ENCODE measurements at places on chromosomes 12 and 14.

DNA sequence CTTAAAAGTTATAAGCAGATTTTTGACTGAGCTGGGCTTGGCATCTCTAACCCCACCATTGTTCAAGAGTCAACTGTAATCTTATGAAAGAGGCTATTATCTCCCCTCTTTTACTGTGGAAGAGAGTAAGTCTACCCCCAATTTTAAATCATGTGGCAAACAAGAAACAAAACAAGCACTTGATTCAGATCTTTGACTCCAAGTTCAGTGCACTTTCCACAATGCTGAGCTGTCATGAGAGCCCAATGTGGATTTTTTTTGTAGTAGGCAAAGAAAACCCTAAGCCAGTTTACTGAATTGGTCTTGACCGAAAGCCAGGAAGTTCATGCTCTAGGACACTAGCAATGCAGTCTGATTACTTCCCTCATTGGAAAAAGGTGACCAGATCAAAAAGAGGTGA lies 306.2 kb downstream of the GALC start:
- DNase-seq = no peak

DNA sequence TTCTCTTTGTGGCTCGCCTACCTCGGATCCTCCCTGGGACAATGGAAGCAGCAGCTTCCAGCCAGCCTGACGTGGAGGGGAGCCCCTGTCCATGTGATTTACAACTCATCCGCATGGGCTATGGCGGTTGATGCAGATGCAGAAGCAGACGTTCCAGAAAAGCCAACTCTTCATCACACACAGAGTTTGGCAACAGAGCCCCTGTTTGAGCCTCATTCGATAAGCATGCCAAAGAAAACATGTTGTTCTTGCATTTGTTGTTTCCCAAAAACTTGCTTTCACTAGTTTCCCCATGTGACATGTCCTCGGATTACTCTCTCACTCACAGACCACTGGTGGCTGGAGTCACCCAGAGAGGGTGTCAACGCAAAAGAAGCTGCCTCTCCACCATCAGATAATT lies 16.4 kb upstream of the TC2N start:
- DNase-seq = no peak

DNA sequence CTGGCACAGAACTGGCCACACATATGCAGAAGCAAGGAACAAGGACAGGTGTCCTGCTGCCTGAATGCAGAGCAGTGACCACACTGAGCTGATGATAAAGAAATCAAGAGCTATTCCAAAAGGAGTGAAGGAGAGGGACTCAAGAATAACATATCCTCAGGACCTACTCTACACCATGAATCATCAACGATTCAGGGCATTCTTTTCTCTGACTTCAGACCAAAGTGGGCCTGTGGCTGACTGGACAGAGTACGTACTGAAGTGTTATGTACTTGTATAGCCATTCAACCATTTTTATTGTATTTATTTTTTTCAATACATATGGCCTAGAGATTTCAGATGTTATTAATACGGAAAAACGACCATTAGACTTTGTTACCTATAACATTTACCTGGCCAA lies 177.5 kb upstream of the TMTC1 start:
- DNase-seq = no peak

- DNase-seq = no peak
Observed at GRCh38 chr12:94173660-94174265, 25.4 kb downstream of the PLXNC1 start.

DNA sequence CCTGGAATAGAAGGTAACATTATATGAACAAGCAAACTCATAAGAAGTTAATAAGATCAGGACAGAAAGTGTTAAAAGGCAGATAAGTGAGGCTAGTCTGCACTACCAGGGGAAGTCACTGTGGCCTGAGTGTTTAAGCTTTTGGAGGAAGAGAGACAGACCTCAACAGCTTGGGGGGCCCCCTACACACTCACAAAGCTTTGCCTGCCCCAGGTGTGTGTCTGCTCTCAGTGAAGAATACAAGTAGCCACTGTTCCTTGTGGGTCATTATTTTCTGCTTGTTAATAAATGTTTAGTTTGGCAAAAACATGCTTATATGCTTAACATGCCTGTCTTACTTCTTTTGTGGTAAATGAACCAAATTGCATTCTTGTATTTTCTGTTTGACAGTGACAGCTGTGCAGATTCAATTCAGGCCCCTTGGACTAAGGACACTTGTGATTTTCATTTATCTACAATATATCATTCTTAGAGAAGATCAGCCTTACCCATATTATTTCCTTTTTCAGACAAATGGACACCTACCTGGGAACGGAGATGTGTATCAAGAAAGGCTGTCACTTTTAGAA lies 50.7 kb upstream of the C12orf71 start:
- no peak for DNase-seq

- no peak for DNase-seq
Observed at GRCh38 chr12:99282086-99282485, 365.5 kb upstream of the GARIN6 start.

DNA sequence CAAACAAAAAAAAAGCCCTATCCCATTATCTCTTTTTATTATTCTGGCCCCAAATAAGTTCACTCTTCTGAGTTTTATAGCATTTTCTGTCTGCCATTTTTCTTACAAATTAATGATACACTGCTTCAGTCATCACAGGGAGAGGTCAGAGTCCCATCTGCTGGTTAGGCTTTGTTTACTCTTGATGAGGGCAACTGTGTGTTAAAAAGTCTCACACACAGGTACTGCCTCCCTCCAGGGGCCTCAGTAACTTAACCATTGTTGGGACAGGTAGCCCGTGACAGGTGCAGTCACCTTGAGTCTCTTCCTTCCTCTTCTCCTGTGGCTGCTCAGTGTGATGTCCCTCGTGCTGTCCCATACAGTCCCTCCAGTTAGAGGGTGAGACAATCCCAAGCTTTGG lies 45.5 kb upstream of the SEL1L start:
- DNase-seq = no peak

DNA sequence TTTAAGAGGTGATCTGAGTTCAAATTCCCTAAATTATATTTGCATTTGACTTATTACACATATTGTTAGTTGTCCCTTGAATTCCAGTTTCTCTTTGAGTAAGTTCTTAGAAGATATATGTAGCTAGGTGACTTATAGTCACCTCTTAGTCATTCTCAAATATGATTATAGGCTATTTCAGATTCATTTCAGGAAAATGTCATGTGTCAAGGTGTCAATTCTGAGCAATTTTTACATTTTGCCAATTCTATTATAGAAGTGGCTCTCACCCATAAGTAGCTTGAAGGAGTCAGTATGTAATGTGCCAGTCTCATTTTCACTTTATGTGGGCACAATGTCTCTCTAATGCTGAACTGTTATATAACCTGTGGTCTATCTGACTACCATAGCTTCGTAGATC lies 623.4 kb downstream of the DIO2 start:
- no peak for DNase-seq

- no peak for DNase-seq
Observed at GRCh38 chr14:93970965-93971634, 5.3 kb downstream of the ASB2 start.

GRCh38 chr12:133057446-133057845 lies 20.1 kb downstream of the ZNF84 start:
- DNase-seq = no peak

DNA sequence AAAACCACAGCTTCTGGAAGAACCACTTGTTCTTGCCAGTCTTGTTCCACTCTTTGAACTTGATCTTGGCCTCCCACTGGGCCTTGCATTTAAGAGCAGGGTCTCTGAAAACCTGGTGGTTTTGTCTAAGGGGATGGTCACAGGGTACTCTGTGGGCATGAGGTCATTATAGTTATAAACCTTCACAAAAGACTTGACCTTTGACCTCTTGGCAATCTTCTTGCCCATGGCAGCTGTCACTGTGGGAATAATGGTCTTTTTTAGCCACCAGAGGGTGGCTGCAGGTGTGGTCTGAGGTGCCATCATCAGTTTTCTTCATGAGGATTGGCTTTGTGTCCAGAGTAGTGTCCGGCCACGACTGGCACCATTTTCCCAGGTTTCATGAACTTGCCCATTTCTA lies 9.1 kb downstream of the ATP6V0A2 start:
- DNase-seq = no peak

GRCh38 chr12:117046011-117046369 lies 53.2 kb downstream of the TESC start:
- no peak for DNase-seq

- no peak for DNase-seq
Observed at GRCh38 chr12:126518596-126519200, 1453.5 kb downstream of the AACS start.

DNA sequence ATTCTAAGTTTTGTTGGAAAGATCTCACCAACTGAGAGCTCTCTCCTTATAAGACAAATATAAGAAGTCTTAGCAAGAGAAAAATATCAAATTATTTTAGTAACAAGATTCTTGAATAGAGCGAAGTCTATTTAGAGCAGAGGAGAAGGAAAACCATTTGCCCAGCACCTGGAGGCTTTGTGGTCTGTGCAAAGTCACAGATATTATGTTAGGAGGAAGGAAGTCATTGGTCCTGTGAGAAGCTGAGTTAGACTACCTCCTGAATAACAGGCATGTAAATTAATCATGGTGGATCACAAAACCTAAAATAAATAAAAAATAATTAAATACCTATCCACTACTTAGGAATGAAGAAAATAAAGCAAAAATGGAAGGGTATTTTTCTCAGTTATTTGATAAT lies 38.4 kb upstream of the ATXN7L3B start:
- DNase-seq = no peak
